ENCODE measurements at places on chromosomes 2 and 18.
A peak's percentile ranks its signal among the peaks of the same experiment; 100 is the strongest.

DNA sequence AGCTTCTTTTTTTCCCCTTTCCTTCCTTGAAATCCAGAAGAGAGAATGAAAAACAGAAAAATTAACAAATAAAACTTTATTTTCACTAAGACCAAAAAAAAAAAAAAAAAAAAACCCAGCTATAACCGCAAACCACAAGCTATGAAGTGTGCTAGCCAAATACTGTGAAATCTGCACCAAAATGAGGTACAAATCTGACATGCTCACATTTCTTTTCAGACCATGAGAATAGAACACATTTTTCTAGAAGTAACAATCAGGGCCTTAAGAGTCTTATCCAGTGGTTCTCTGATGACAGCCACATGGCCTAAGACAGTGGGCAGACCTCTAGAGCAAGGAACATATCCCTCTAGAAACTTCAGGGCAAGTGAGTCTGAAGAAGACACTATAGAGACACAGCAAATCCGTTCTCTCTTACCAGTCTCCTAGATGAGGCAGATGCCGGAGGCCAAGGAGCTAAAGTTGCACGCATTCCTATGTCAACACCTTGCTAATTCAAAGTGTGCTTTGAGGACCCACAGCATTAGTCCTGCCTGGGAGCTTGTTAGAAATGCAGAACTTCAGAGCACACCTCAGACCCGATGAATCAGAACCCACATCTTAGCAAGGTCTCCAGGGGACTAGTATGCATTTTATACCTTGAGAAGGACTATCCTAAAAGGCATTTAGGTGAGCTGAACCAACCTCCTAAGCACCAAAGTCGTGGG, 317.1 kb downstream of the MYCN start:
- no peak for DNase-seq

GRCh38 chr2:17878281-17879136, at the start of gene KCNS3:
Gene KCNS3 (plus strand): TSS chr2:17878667. CDS start chr2:17931009, 52,342 bp downstream.
- no peak for DNase-seq

- DNase-seq: no peak
These were observed 39.0 kb downstream of the NOL10 start for GRCh38 chr2:10650761-10651160.

GRCh38 chr2:100161945-100162620, 19.7 kb upstream of the AFF3 start:
- DNase-seq: no peak

DNA sequence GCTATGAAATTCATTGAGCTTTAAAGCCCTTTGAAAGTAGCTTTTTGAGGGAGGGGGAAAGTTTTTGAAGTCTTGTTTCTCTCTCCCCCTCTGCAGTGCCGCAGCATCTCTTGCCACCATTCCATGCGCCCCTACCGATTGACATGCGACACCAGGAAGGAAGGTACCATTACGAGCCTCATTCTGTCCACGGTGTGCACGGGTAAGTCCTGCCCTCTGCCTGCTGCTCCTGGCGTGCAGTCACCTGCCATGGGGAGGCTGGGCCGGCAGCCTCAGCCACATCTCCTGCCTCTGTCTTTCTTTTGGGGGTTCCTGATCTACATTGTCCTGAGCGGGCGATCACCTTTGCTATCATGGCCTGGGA, 191.6 kb downstream of the GLI2 start:
- no peak for DNase-seq

GRCh38 chr2:7111626-7112025, 194.4 kb downstream of the RNF144A start:
- DNase-seq: no peak

DNA sequence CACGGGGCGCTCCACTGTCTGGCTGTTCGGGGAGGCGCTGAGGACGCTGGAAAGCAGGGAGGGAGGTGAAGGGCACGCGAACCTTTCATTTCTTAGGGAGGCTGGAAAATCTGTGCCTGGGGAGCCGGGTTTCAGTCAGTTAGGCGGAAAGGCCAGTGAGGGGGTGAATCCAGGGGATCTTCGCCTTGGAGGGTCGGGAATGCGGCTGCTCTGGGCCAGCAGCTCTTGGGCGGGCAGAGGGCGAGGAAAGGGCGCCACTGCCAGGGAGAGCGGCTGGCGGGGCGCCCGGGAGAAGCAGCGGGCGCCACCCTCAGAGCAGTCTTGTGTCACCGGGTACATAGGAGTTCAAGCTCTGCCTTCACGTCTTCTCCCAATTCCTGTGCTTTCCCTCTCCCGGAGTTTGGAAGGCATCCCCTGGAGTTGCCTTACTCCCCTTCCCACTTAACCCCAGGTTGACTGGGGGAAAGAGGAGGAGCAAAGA, 1.4 kb downstream of the CCDC85A start:
- no peak for DNase-seq

DNA sequence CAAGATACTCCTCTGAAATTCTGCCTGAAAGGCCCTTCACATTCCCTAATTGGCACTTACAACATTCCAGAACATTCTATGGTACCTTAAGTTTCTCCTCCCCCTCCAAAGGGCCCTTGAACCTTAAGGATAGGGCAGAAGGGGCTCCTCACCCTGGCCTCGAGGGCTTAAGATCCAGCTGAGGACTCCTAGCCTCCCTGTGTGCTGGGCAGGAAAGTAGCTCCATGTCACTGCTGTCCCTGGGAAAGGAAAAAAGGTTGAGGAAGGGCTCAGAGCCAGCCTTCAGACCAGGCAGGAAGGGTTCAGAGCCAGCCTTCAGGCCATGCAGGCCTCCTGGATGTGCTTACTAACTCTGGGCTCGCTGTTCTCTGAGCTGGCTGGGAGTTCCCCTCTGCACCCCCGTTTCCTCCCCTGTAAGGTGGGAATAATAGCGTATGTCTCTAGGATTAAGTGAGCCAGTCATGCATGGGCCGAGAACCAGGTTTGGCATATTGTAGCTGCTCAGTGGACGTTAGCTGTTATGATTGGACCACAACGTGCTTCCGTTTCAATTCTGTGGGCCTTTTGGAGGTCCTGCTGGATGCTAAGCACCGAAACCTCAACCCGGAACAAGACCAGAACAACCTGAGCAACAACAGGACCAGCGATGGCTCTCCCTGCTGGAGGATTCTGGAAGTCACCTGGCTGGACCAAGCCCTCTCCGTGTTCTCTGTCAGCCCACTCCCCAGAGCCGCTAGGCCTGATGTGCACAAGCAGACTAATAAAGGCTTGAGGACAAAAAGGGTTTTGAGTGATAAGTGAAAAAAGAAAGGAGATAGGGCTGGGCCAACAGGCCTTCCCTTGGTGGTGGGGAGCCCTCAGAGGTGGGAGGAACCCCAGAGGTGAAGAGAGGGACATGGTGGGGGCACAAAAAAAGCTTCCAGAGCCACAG, 1.0 kb upstream of the B3GNT7 start:
- no peak for DNase-seq

- DNase-seq: no peak
These were observed 151.8 kb upstream of the SERPINE2 start for GRCh38 chr2:224190936-224191270.

GRCh38 chr2:174053355-174054151, 88.4 kb upstream of the SP3 start:
- DNase-seq: no peak

DNA sequence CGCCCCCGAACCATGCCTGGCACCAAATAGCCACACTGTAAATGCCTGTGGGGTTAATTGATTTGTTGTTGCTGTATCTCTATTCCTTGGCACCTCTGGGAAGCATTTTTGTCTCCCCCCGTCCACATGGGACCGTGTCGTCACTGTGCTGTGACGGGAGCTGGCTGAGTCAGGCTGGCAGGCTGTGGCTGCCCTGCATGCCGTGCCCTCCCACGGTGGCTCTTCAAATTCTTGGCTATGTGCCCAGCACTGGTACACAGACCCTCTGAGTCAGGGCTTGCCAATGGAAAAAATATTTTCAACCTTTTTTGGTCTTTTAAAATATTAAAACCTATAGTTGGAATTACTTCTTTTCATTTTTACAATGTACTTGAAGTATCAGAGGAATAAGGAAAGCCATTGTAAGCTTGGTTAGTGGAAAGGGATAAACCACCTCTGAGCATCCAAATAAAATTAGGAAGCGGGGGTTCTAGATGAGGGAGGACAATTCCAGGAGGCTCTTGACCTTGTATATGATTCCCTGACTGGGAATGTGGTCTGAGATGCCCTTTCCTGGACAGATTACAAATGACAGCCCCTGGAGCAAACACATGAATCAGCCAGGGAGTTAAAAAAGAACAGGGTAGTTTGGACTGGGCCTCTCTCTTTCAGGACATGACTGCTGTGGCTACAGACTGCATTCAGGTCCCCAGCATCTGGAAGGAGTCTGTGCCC, 59.4 kb downstream of the DGKD start:
- DNase-seq: peak; percentile 67

DNA sequence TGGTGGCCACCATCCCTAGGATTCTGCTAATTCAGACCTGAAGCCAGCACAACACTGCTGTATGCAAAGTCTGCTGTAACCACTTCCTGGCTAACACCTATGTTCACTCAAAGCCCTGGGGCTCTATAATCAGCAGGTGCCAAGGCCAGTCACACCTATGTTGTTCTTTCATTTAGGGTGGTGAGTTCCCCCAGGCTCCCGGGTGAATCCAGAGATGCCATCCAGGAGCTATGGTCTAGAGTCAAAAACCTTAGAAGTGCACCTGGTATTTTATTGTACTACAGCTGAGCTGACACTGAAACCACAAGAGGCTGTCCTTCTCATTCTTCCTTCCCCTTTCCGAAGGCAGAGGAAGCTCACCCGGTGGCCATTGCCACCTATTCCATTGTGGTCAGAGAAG, 46.2 kb upstream of the CCDC141 start:
- DNase-seq: no peak

- DNase-seq: no peak
These were observed 47.7 kb upstream of the PLB1 start for GRCh38 chr2:28447943-28448792.

DNA sequence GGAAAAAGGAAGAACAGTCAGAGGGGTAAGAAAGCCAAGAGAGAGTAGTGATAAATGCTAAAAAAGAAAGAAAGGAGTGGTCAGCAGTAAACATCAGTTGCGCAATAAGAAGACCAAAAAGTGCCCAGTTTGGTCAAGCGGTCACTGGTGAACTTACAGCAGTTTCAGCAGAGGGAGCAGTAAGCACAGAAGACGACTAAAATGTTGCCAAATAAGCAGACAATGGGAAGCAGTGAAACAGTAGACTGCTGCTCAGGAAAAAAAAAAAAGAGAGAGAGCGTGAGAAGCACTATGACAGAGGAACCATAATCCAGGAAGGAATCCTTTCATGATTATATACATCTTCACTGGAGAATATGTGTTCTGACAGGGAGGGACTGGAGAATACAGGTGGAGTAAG, 45.8 kb downstream of the DNAJC10 start:
- DNase-seq: no peak

DNA sequence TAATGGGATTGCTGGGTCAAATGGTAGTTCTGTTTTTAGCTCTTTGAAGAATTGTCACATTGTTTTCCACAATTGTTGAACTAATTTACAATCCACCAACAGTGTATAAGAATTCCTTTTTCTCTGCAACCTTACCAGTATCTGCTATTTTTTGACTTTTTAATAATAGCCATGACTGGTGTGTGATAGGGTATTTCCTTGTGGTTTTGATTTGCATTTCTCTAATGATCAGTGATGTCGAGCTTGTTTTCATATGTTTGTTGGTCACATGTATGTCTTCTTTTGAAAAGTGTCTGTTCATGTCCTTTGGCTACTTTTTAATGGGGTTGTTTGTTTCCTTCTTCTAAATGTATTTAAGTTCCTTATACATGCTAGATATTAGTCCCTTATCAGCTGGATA, 322.3 kb downstream of the CDH2 start:
- DNase-seq: no peak

GRCh38 chr18:50832754-50833153, 12.9 kb upstream of the MRO start:
- no peak for DNase-seq

- DNase-seq: no peak
These were observed 5.4 kb downstream of the POU3F3 start for GRCh38 chr2:104859291-104859765.

- DNase-seq: no peak
These were observed 190.7 kb downstream of the RDH14 start for GRCh38 chr2:18369760-18370159.

- no peak for DNase-seq
These were observed 122.6 kb downstream of the GBX2 start for GRCh38 chr2:236045251-236046235.

DNA sequence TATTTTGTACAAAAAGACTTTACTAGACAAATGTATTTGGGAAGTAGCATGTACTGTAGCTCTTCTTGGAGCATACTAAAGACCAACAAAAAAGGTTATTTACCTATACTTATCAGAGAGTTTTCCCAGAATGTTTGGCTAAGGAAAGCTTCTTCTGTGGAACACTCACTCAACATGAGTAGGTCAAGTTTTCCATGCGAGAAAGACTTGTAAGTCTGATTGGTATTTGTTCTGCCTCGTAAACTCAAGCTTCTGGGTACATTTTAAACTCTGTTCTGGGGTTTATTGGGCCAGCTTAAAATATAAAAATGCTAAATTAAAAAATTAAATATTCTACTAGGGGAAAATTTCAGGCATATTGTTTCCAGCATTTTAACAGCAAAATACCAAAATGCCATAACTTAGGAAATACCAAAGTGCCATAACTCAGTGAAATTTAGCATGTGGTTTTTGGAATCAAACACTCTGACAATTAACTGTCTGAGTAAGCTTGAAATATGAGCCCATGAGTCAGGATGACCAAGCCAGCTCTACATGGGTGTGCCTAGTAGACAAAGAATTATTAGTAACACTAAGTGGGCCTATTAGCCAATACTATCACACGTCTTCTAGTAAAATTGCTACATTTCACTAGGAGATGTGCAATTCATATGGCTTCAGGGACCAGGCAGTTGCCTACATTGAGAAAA, 47.3 kb upstream of the SERPINE2 start:
- no peak for DNase-seq

GRCh38 chr2:107669335-107669734, 157.4 kb upstream of the RGPD4 start:
- no peak for DNase-seq

GRCh38 chr18:31850844-31851243, 90.2 kb upstream of the SLC25A52 start:
- no peak for DNase-seq

GRCh38 chr18:9418047-9418690, 57.1 kb upstream of the RALBP1 start:
- DNase-seq: no peak

DNA sequence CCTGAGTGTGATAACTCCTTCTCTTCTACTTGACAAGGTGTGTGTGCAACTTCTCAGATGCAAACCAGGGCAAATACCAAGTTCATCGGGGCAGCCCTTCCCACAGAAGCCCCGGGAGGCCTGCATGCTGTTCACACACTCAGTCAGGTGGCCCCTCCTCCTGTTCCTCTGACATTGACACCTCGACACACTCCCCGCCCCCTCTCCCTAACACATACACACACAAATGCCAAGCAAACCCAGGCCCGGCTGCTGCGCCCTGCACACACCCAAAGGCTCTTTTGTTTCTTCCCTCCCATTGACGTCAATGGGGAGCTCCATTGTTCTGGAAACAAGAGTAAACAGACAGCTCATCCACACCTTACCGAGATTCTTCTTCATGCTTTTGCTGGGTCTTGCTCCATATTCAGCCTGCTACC, 1.7 kb upstream of the PER2 start:
- DNase-seq: no peak

DNA sequence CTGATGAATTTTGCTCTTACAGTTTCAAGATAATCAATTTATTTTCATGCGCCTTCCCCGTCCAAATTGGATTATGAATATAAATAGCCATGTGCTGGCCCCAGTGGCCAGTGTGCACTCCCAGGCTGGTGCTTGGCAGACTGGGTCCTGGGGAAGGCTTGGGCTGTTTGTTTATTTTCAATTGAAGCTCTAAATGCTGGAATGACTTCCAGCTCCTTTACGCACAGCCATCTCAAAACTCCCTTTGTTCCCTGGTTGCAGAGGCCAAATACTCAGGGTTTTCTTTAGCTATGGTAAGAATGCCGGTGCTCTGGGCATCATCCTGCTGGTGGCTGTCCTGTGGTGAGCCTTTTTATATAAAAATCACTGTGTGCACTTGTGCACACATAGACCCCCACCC, 131.5 kb downstream of the PRKCE start:
- no peak for DNase-seq
